ENCODE measurements at places on chromosomes 12 and 14. TPM values are rescaled to one million over a fixed set of nuclear protein-coding genes. Genes with fewer than 3 reads are reported as not detected.

Gene GPRC5D
- not detected for total RNA-seq

GRCh38 chr14:83993545-83993944 lies 1536.4 kb upstream of the FLRT2 start:
- DNase-seq, result no peak

Gene PABPN1
- total RNA-seq, result 60.8 TPM

- no peak for DNase-seq
These were observed 49.8 kb downstream of the SMUG1 start for GRCh38 chr12:54139019-54139418.

Gene ARHGEF40
- 64.4 TPM for total RNA-seq

DNA sequence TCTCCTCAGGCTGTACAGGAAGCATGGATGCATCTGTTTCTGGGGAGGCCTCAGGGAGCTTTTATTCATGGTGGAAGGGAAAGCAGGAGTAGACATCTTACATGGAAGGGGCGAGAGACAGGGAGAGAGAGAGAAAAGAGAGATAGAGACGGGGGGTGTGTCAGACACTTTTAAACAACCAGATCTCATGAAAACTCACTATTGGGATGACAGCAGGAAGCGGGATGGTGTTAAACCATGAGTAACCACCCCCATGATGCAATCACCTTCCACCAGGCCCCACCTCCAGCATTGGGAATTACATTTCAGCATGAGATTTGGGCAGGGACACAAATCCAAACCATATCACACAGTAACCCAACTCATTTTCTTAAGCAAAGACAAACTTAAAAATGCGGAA lies 110.0 kb upstream of the EEA1 start:
- no peak for DNase-seq

DNA sequence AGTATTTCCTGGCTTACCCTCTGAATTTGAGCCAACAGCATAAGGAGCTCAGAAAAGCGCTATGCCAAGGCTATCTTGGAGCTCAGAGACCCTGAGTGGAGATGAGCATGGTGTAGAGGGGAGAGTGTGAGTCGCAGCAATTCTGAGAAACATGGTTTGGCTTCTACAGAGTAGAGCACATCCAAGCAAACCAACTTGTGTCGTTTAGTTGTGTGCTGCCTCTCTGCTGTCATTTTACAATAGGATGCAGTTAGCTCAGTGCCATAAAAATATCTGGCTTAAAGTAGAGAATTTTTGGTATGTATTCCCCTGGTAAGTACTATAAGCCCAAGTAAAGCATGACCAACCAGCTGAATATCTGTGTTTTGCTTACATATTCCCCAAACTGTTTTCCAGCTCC lies 249.2 kb downstream of the TRHDE start:
- no peak for DNase-seq

Gene SLC10A1
- not detected for total RNA-seq

- no peak for DNase-seq
These were observed 45.1 kb downstream of the AKAP6 start for GRCh38 chr14:32374155-32374554.

DNA sequence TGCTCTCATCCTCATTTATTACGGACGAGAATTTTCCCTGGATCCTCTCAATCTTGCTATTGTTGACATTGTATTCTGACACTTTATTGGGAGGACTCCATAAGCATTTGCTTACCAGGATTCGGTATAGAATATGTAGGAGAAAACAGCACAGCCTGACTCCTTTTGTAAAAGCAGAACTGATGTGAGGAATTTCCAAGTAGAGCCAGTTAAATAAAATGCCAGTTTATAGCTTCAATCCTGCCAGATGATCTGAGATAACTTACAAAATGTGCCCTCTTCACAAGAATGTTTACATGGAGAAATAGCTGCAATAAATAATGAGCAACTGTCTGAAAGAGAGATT lies 332.9 kb upstream of the PRICKLE1 start:
- DNase-seq, result no peak

Gene RASSF8
- total RNA-seq, result 48.1 TPM

DNA sequence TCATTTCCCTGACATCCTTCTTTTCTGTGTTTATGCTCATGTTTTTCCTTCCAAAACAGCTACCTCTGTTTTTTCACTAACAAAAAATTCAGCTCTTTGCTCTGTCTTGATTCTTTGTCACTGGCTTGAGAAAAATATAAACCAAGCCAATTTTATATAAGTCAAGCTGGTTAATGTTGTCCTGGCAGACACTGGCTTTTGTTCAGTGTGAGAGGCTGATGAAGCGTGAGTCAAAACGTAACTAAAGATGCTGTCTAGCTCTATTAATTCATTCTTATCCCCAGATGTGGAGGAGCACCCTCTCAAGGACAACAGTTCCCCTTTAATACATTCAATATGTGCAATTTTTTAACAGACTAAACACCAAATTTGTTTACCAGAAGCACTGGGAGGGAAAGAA lies 15.8 kb downstream of the TSPAN8 start:
- DNase-seq, result no peak

DNA sequence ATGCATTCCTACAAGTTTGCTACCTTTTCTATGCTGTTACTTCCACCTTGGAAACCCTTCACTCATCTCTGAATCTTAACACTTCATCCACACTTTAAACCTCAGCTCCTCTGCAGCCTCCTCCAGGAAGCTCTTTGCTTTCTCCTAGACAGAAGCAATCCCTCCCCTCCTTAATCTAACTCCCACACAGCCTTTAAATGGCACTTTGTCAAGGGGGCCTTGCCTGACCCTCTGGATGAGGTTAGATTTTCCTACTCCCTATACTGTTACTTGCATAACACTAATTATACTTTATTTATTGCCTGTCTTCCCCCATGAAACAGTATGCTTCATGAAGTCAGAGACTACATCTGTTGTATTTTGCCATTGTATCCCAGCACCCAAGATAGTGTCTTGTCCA lies 394.6 kb downstream of the MED13L start:
- DNase-seq, result no peak

DNA sequence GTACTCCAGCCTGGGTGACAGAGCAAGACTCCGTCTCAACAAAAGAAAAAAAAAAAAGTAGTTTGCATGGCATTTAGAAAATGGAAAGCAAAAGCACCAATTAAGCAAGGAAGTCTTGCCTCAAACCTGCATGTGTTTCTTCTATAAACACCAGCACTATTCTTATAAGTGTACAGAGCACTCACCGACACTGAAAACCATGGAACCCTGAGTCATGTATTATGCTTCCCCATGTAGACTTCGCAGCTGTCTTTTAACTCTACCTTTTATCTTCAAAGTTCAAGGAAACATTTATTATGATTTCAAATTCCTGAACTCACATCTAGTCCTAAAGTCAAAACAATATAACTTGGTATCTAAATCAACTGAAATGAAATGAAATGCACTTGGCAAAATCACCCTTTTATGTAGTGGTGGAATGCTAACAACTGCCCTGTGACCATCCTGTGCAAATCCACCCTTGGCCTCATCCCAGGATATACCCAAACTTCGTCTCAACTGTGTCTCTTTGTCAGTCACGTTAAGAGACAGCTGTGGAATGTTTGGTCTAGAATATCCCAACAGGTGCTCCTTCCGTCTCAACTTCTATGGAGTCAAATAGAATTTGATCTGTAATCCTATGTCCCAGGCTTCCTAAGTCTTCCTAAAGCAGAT lies 4.8 kb downstream of the BCAT1 start:
- no peak for DNase-seq

GRCh38 chr14:65344011-65344410 lies 68.5 kb upstream of the FUT8 start:
- DNase-seq, result peak; percentile 91

Gene MYBPC1
- total RNA-seq, result not detected

- DNase-seq, result peak; percentile 57
These were observed 942 bp downstream of the ATF7IP start for GRCh38 chr12:14366209-14367039.

Gene SLC7A7
- total RNA-seq, result 12.7 TPM

Gene VRTN
- total RNA-seq, result not detected

DNA sequence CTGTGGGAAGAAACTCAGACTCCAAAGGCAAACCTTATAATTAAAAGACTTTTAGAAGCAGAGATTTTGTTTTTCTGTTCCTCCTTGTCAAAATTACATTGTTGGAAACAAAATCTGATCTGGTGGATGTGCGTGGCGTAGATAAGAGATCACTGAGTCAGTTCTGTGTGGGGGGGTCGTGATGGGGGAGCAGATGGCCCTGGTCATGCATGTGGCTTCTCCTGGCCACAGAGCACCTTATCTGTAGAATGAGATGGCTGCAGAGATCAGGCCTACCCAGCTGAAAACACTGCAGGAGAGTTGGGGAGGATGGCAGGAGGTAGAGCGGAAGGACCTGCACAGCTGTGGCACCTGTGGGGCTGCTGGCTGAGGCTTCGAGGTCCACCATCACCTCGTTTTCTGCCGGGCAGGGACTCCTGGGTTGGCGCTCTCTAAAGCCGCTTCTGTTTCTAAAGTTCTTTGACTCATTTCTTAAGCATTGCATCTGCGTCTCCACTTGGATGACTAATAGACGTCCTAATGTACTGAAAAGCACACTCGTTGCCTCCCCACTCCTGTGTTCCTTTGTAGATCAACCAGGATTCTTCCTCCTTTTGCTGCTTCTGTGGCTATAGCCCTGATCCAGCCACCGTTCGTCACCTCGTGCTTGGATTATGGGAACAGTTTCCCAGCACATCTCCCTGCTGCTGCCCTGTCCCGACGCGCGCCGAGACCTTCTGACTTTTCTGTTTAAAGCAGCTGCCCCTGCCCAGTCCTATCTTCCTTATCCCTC lies 93.4 kb downstream of the TSPAN9 start:
- peak; percentile 92 for DNase-seq

DNA sequence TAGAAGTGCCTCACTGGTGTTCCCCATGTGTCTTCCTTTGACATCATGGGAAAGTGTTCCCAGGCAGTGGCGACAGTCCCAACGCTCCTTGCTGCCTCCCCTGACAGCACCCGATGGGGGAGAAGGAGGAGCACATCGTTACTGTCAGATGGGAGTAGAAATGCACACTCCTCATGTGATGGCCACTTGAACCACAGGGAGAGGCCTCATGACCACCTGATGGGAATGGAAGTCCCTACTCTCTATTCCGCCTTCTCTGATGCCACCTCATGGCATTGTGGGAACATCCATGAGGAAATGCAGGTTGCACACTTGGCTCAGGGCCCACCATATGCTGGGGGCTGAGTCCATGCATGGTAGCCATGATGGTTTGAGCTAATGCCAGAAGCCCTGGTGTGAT lies 14.3 kb upstream of the CORO1C start:
- DNase-seq, result no peak

- DNase-seq, result peak; percentile 99
These were observed 56.7 kb downstream of the EPS8 start for GRCh38 chr12:15732341-15733061.

Gene CAPZA3
- total RNA-seq, result not detected

DNA sequence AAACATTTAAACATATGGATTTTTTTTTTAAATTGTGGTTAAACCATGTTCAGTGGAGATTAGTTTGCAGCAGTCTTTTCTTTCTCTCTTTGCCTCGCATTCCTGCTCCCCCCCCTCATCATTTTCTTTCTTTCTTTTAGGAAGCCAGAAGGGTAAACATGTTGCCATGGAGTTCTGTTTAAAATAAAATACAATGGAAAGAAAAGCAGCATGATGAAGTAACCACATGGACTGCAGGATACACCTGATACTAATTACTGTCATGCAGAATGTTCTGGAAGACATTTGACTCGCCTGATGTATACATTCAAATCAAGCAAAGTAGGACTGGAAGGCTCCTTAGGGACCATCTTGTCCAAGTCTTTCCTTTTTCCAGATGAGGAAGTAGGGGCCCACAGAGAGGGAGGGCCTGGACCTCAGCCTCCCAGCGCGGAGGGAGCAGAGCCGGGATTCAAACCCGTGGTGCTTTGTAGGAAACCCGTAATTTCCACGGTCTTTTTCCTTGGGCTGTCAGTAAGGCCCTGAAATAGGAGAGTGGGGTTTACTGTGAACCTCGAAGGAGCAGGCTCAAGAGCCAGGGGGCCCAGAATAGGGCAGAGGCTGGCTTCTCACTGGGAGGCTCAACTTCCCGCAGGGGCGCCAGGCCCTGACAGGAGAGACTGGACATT lies 2.4 kb upstream of the MEG3 start:
- DNase-seq, result no peak

DNA sequence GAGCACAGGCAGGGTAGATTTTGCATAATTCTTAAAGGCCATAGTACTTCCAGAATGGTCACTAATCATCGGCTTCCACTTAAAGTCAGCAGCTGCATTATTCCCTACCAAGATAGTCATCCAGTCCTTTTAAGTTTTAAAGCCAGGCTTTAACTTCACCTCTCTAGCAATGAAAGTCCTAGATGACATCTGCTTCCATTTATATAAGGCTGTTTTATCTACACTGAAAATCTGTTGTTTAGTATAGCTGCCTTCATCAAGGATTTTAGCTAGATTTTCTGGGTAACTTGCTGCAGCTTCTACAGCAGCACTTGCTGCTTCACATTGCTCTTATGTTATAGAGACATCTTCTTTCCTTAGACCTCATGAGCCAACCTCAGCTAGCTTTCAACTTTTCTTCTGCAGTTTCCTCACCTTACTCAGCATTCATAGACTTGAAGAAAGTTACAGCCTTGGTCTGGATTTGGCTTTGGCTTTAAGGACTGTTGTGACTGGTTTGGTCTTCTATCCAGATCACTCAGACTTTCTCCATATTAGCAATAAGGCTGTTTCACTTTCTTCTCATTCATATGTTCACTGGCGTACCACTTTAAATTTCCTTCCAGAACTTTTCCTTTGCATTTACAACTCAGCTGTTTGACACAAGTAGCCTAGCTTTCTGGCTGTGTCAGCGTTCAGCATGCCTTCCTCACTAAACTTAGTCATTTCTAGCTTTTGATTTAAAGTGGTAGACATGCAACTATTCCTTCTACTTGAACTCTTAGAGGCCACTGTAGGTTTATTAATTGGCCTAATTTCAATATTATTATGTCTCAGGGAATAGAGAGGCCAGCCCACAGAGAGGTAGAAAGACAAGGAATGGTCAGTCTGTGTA lies 209.9 kb upstream of the GARIN2 start:
- no peak for DNase-seq

DNA sequence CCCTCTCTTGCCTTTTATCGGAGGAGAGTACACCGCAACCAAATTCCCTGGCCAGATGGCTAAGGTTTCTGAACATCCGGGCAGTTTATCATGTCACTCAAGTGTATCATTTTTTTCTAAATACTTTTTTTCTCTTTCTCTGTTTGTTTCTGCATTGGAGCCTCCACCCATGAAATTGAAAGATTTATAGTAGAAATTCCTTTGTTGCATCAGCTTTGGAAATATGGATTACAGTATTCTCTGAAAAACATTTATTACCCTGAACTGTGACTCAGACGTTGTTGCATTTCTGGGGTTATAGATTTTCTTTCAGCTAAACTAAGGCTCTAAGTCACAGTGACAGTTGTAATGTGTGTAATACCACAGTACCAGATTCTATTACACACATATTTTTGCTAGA lies 187.0 kb downstream of the SPTSSA start:
- DNase-seq, result no peak

Gene TAS2R42
- not detected for total RNA-seq

All from renal cortical epithelial cell (primary cell).